Fibroblast of skin of left biceps (primary cell): ENCODE measurements at places on chromosomes 11 and 22.

DNA sequence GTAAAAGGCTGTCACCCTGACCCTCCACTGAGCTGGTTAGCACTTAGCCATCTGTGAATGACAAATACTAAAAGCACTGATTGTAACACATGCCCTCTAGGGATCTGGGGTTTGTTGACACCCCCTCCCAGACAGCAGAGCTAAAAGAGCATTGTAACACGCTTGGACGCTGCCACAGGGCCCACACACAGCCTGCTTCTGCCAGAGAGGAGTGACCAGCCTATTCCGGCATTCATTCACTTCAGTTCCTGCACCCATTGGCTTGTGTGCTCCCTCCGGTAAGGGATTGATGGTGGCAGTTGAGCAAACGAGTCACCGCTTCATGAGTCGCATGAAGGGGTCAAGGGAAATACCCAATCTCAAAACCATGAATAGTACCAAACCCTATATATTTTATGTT, 15.8 kb downstream of the OR10D3 start:
- no peak for DNase-seq

GRCh38 chr11:16299884-16300782, 56.2 kb downstream of the SOX6 start:
- no peak for DNase-seq

- no peak for DNase-seq
Observed at GRCh38 chr22:43446916-43447315, 35.1 kb downstream of the MPPED1 start.

- DNase-seq = peak; percentile 79
Observed at GRCh38 chr11:91804042-91804441, 420.6 kb upstream of the FAT3 start.

- no peak for DNase-seq
Observed at GRCh38 chr11:10898003-10898762, 40.3 kb upstream of the ZBED5 start.
